ENCODE measurements at places on chromosomes 1 and 21.

DNA sequence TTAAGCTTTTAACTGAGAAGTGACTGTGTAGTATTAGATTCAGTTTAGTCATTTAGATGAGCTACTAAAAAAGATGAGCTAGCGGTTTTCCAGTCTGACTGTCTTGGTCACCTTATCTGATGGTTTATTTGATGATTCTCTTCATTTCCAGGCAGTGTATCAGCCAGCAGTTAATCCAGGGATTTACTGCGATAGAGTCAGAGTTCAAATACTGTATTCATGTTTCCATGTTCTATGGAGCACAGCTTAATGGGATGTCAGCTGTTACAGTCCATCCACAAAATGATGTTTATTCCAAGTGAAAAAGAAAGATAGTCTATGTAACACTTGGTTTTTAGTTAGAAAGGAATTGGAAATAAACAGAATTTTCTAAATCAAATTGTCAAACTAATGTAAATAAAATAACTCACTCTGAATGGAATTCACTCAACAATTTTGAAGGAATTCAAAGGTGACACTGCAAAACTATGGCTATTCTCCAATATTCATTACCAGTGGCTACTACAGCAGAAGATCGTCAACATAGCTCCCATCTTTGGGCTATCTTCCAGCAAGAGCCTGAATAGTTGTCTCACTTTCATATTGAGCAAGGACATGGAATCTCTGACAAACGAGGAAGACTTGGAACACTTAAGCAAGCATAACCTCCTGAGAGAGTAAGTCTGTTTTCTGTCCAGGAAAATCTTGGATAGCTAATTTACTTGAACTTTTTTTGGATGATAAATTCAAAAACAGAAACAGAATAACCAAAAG is 54.6 kb upstream of the DPT start:
- DNase-seq: peak; percentile 63

DNA sequence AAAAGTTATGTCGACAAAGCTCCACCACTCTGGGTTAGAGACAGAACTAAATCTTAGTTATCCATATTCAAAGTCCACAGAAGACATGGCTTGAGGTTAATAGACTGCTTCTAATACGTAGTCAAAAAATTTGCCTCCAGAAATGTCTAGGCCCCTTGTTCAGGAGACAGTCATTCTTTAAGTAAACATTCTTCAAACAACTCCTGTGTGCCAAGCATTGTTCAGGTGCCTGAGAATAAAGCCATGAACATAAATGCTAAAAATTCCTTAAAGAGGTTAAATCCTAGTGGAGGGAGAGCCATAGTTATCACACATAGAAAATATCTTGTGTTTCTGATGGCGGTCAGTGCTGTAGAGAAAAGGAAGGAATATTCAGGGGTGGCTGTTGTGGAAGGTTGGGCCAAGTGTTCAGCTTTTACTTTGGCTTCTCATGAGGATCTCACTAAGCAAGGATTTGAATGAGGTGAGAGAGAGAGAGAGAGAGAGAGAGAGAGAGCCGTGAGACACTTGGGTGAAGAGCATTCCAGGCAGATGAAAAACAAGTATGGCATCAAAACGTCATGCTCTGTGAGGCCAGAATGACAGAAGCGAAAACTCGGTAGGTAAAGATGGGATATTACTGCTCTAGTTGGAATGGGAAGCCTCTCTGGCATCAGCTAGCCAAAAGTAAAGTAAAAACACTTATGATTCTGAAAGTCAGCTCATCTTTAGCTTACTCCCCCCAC is 187.1 kb downstream of the GREM2 start:
- no peak for DNase-seq

- DNase-seq: peak; percentile 63
Measured at GRCh38 chr1:171434717-171435346, 50.5 kb upstream of the PRRC2C start.

- DNase-seq: peak; percentile 25
Measured at GRCh38 chr1:11134251-11134897, 34.7 kb upstream of the EXOSC10 start.

GRCh38 chr1:47725992-47726855 is 271.0 kb downstream of the TRABD2B start:
- DNase-seq: peak; percentile 91

- DNase-seq: no peak
Measured at GRCh38 chr21:17428484-17428869, 84.4 kb upstream of the CXADR start.

DNA sequence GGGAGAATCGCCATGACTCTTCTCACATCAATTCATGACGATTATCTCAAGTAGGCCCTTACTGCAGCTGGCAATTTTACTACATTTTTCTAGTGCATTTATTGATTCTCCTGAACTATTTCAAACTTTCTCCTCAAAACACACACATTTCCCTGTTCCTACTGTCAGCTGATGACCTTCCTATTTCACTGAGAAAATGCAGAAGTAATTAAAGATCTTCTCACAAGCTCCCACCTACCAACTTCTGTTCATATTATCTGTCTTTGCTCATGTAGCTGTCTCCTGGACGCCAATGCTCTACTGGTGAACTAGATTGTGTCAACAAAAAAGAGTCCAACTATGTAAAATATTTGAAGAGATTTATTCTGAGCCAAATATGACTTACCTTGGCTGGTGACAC is 36.4 kb upstream of the FASLG start:
- DNase-seq: no peak

DNA sequence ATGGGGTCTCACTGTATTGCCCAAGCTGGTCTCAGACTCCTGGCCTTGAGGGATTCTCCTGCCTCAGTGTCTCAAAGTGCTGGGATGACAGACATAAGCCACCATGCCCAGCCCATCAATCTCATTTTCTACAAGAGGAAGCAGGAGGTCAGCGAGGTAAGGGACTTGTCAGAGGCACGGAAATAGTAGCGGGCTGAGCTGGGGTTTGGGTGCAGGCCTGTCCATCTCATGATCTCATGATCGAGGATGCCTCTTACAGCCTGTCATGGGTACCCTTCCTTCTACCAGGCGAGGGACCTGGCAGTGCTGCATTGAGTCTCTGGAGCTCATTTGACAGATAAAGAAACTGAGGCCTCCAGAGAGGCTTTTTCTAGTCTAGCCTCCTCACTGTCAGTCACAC is 28.5 kb upstream of the SCCPDH start:
- DNase-seq: no peak

DNA sequence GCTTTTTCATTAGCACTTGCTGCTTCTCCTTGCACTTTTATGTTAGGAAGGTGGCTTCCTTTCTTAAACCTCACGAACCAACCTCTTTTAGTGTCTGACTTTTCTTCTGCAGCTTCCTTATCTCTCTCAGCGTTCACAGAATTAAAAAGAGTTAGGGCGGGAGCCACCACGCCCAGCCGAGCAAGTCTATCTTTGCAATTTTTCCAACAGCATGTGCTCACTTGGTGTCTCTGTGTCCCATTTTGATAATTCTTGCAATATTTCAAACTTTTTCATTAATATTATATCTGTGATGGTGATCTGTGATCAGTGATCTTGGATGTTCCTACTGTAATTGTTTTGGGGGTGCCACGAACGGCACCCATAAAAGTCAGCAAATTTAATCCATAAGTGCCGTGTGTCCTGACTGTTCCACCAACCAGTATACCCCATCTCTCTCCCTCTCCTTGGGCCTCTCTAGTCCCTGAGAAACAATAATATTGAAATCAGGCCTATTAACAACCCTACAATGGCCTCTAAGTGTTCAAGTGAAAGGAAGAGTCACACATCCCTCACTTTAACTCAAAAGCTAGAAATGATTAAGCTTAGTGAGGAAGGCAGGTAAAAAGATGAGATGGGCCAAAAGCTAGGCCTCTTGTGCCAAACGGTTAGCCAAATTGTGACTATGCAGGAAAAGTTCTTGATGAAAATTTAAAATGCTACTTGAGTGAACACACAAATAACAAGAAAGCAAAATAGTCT is 15.9 kb upstream of the ITPKB start:
- DNase-seq: no peak

GRCh38 chr1:166691476-166691875 is 147.8 kb upstream of the POGK start:
- DNase-seq: no peak

- no peak for DNase-seq
Measured at GRCh38 chr1:156692925-156693847, 12.2 kb downstream of the CRABP2 start.

DNA sequence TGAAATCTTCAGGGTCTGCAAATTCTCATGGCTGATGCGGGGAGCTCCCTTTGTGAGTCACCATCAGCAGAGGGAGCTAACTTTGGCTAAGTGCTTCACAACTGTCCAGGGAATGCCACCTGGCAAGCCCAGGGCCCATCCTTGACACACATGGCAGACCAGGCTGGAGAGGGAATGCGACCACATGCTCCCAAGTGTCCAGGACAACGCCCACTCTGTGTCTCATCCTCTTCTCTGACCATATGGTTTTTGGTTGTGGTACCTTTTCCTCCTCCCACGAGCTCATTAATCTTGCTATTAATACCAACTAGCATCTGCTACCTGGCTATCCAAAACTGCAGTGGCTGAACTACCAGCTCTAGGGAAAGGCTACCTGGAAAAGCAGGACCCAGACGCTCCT is 37.1 kb upstream of the CLSTN1 start:
- DNase-seq: no peak

DNA sequence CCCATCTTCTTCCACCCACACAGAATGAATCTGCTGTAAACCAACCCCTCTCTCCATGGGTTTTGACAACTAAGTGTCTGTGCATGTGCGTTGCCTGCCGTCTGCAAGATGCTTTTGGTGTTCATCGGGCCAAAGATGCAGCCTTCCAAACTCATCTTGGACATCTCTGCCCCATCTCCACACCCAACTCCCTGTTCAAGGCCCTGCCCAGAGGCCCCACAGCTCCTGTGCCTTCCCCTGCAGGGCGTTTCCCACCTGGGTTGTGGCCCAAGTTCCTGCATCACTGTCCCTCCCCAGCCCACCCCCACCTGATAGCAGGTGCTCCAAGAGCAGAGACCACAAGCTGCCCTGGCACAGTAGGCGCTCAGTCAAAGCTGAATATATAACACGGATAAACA is 103.2 kb downstream of the BCAR3 start:
- no peak for DNase-seq

GRCh38 chr1:104765085-104765484 is 1015.4 kb downstream of the AMY1C start:
- no peak for DNase-seq

GRCh38 chr1:147641695-147642592 is 28.4 kb downstream of the ACP6 start:
- DNase-seq: peak; percentile 69

DNA sequence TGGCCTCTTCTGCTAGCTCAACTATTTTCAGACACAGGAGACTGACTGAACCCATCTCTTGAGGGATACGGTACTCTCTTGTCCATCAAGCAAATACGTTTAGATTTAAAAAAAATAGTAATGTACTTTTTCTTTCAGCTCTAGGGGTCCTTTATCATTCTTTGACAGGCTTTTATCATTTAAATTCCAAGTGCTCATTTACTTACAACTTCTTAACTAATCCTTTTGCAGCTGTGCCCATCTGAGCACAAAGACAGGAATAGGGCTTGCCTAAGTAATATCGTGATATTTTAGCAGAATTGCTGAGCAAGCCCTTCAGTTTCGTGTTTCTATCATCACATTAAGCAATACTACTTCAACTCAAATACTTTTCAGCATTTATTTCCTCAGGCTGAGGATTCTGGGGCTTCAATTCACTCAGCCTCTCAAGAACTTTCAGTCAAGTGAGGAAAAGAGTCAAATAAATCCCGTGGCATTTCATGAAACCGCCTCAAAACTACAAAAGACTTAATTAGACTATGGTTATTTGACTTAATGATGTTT is 317.6 kb downstream of the BACH1 start:
- DNase-seq: no peak

- DNase-seq: no peak
Measured at GRCh38 chr21:44778983-44779382, 22.6 kb downstream of the UBE2G2 start.

DNA sequence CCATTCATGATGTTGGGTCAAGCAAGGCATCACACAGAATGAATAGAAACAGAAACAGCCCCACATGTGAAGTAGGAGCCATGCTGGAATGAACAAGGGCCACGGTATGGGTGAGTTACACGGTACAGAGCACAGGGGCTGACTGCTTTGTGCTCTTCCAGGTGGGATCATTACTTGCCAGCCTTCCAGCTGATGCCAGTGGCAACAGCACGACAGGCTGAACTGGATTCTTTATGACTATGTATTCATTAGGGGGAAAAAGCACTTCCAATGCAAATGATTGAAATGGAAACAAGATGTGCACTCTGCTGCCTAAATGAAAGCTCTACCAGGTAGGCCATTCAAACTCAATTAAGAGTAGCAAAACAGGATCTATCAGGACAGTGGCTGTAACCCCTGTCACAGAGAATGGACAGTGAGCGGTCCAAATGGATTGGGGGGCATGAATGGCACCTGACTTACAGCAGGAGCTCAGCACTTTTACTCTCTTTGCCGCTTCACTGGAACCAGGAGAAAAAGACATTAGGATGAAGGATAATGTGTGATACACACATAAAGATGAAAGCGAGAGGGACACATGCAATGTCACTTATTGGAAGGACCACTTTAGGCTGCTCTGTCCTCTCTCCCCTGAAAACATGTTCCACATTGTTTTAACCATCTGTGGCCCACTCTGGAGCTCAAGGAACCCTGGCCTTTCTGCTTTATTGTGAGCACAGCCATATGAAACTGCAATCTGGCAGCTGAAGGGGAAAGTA is 23.4 kb upstream of the IRF2BP2 start:
- no peak for DNase-seq
